Stimulated activated CD4-positive, alpha-beta T cell treated with anti-CD3 and anti-CD28 coated beads, Interleukin-1b, Interleukin-23, amount 100 ng/mL, for 4 hours (primary cell): ENCODE measurements at places on chromosomes 2 and 18.

DNA sequence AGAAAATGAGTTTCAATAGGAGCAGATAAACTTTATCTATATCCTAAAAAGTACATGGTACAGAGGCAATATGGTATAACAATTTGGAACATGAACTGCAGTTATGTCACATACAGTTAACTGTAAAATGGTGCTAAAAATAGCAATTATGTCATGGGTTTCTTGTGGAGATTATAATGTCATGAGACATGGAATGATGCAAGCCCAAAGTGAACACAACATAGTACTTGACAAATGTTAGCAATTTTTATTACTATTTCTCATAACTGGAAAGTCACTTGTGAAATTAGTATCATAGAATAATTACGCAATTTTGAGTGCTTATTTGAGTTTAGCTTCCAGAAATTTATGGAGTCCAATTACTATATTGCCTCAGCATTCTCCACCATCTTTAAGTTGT lies 1263.4 kb downstream of the DSC3 start:
- no peak for DNase-seq

DNA sequence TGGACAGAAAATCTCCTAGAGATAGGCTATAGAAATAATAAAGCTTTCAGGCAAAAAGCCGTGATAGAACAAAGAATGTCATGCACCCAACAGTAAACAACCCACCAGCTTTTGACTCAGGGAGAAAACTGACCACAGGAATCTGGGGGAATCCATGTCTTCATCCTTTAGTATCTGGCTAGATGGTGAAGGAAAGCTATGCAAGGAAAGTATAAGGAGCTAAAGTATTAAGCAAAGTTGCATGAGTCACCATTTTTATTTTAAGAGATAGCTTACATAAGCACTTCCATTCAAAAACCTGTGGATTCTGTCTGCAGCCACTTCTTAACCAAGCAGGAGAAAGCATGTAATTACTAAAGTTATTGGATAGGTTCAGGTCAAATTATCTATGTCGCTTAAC lies 363.8 kb downstream of the LRP1B start:
- DNase-seq = no peak

- peak; percentile 5 for DNase-seq
Observed at GRCh38 chr18:31497836-31498573, at the start of gene DSG2. Gene DSG2, plus strand, starts transcription at chr18:31498177. Its CDS starts 75 bp downstream, at chr18:31498252.

DNA sequence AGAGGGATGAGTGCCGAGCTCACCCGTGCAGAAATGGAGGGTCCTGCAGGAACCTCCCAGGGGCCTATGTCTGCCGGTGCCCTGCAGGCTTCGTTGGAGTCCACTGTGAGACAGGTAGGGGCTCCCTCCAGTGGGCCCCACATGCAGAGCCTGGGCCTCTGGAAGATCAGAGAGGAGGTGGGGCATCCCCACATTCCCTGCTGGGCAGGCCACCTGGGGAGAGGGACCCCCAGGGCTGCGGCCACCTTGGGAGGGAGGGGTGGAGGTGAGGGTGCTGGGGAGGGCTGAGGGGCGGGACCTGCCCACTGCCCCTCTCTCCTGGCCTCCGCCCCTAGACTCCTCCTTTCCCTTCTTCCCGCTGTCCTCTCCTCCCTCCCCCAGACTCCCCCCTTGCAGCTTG lies 38.5 kb downstream of the MTERF4 start:
- DNase-seq = no peak

DNA sequence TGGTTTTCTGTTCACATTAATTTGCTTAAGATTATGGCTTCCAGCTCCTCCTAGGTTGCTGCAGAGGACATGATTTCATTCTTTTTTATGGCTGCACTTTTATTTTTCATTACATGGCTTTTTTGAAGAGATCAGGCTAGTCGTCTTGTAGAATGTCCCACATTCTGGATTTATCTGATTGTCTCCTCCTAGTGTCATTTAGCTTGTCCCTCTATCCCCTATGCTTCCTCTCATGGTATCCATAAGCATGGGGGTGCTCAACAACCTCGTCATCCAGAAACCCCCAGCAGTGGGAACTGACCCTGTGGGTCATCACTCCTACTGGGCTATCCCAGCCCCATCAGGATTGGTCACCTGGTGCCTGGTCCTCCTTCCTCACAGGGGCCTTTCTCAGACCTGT lies 49.6 kb downstream of the SERTAD2 start:
- no peak for DNase-seq

DNA sequence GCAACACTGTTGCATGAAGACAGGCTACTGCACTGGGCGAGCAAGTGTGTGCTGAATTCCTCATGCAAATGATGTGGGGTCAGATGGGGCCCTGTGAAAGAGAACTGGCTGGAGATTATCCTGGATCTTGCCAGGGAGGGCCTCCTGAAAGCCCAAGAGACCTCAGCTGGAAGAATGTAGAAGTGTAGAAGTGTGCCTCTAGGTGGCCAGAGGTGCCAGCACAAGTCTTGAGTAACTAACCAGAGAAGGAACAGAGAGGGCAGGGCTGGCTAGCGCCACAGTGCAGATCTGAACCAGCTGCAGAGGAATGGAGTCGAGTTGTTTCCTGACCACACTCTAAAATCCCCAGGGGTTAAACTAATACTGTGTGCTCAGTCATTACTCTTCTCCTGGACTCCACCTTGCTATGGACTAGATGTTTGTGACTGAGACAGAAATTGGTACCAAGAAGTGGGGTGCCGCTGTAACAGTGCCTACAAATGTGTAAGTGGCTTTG lies 399.3 kb downstream of the LRATD1 start:
- DNase-seq = no peak

DNA sequence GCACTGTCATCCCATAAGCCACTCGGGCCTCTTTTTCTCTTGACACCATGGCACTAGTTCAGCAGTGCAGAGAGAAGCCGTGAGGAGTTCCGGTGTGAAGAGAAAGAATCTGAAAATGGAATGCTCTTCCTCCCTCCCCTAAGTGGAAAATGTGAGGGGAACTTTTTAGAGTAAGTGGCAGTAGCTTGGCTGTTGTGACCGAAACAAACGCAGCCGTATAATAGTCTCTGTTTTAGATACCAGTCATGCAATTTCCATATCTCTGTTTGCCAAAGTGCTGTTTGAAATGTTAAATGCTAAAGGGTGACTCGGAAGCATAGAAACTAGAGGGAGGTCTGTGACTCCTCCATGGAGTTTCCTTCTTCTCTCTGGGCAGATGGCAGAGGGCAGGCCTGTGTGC lies 122.9 kb downstream of the MTCL1 start:
- no peak for DNase-seq

GRCh38 chr18:62450546-62451410 lies 72.0 kb upstream of the ZCCHC2 start:
- no peak for DNase-seq

DNA sequence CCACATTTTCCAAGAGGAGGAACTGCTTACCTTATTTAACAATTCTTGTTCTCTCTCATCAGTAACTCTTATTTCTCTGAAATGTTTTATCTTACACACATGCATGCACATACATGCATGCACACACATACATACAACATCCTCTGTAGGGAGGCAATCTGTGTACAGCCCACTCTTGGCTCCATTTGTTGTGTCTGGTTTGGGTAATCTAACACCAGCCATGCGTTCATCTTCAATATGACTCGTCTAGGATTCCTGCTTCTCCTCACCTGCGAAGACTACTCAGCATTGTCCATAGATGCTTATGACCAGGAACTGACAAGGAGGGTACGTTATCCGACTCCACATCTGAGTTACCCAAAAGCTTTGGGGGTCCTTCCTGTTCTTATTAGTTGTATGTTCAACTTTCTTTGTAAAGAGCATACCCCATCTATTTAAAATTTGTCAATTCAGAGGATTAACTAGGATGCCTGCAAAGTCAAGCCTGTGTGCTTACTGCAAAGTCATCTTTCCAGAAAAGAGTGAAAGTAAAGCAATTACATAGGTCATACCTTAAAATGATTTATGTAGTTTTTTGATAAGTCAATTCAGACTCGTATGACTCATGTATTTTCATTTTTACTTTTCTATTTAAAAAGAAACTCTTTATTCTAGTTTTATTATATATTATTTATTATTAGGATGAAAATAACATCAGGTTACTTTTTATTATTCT lies 18.2 kb downstream of the LYPD6B start:
- no peak for DNase-seq

- no peak for DNase-seq
Observed at GRCh38 chr2:17849275-17849674, 29.2 kb upstream of the KCNS3 start.

GRCh38 chr2:85710687-85711577 lies 16.8 kb downstream of the GNLY start:
- no peak for DNase-seq

GRCh38 chr2:218166791-218167190 lies at the start of gene CXCR1:
Gene CXCR1, minus strand, starts transcription at chr2:218166962. Its CDS starts 1,751 bp downstream, at chr2:218165211.
- DNase-seq = no peak
